Amniotic stem cell (primary cell): ENCODE measurements at places on chromosomes 1 and 21.

- DNase-seq: no peak
Observed at GRCh38 chr1:244388961-244389360, 62.7 kb downstream of the ADSS2 start.

GRCh38 chr1:3456964-3457909 is 2.8 kb downstream of the ARHGEF16 start:
- DNase-seq: no peak

GRCh38 chr1:53957194-53957818 is 11.2 kb downstream of the LRRC42 start:
- no peak for DNase-seq

GRCh38 chr1:157069601-157070000 is 24.1 kb upstream of the ARHGEF11 start:
- DNase-seq: no peak

DNA sequence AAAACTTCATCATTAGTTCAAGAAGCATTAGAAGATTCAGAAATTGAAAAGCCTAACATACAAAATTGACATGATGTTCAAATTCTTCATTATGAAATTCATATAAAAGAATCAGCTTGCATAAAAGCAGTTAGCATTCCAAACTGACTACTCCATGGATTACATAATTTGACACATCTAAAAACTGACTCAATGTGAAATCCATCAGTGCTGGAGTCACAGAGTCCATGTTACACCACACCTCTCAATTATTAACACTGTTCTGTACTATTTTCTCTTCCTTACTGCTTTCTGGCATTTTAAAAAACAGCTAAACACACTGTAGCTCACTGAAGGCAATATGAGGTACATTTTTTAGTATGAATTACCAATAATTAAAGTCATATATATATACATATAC is 28.0 kb downstream of the ARHGAP29 start:
- DNase-seq: no peak

DNA sequence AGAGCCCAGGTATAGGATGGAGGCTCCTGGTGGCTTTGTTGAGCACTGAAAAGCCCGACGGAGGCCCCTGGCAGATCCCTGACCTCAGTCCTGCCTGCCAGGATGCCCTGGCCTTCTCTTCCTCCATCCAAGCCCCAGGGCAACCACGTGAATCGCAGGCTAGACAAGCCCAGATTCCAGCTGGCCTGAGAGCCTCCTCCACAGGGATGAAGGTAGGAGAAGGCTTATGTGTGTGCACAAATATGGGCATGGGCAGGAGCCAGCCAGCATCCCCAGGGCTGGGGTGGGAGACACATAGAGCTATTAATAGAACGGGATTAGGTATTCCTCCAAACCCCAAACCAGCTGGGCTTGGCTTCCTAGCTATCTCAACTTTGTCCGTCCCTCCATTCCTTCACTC is 4.0 kb upstream of the EXTL1 start:
- DNase-seq: no peak

DNA sequence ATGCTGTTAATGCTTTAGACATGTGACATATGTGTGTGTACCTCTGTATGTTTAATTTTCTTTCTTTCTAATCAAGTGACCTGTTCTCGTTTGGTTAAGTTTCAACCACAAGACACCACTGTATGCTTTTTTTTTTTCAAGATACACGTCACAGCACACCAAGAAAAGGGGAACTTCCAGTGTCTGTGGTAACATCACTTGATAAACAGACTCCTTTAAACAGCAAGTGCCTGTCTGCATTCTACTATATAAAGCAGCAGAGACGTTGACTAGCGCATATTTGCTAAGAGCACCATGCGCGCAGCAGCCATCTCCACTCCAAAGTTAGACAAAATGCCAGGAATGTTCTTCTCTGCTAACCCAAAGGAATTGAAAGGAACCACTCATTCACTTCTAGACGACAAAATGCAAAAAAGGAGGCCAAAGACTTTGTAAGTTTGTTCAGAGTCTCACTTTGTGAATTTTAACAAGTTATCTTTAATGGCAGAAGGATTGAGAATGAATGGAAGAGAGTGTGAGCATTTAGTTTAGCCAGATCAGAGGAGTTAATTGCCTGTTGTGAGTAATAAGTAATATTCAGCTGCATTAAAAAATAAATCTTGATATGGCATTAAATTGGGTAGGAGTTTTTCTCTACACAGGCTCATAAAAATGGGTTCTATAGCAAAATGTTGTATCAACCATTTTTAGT is at the start of gene RGS1:
TSS of gene RGS1 (plus strand) at position 275 of the 691 bp plus-strand sequence. CDS start at position 295, 20 bp downstream.
- no peak for DNase-seq

DNA sequence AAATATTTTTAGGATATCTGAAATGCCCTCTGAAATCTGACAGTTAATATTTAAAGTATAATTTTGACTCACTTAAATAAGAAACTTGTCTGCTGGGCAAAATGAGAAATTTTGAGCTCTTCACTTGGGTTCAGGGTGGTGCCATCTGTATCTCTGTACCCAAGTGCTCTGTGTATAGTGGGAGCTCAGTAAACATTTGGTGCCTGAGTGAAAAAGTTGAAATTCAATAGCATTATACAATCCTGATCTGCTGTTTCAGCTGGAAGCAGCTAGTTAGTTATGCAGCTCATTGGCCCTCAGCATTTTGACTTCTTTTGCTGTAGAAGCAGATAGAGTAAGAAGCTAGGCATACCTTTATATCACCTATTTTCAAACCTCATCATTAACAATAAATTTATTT is 73.3 kb downstream of the RPE65 start:
- DNase-seq: no peak

GRCh38 chr1:109570414-109570813 is 22.0 kb downstream of the GNAI3 start:
- DNase-seq: no peak

- no peak for DNase-seq
Observed at GRCh38 chr1:61641578-61642336, 83.2 kb downstream of the TM2D1 start.

- DNase-seq: no peak
Observed at GRCh38 chr1:19665496-19666465, 1.1 kb downstream of the HTR6 start.

- DNase-seq: no peak
Observed at GRCh38 chr1:230855886-230856285, 12.4 kb downstream of the C1orf198 start.

GRCh38 chr1:172494166-172494565 is 38.8 kb upstream of the SUCO start:
- DNase-seq: no peak

GRCh38 chr21:32599526-32599925 is 12.7 kb downstream of the CFAP298 start:
- no peak for DNase-seq

GRCh38 chr1:2097386-2098300 is 47.4 kb downstream of the PRKCZ start:
- DNase-seq: no peak

DNA sequence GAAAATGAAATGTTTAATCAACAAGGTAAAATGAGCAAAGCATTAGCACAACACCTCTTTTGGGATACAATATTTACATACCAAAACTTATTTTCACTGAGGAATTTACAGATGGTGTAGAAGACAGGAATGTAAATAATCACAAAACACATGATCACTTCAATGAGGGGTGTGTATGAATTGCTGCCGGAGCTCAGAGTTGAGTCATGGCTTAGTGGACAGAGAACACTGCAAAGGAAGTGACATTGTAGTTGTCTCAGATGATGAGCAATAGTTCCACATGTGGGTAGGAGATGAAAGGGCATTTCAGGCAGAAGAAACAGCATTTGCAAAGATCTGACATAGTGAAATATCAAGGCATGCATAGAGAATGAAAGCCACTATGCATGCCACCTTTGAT is 5.6 kb upstream of the KPRP start:
- DNase-seq: no peak

DNA sequence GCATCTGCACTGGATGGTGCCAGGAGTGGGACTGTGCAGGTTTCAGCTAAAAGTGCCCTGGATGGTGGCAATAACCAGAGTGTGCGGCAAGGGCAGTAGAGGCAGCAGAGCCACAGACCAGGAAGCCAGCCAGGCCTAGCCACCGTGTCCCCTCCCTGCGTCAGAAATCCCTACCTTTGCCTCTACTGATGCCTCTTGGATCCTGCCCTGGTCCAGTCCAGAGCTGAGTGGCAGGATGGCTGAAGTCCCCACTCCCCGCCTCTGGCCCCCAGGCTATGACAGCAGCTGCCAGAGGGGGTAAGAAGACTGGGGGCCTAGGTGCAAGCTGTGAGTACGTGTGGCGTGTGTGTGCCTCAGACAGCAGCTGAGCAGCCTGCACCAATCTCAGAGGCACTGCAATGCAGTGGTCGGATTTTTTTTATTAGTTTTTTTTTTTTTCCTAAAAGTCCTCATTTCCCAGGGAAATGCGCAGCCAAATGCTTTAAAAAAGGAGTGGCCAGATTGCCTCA is 51.9 kb downstream of the SYT2 start:
- DNase-seq: no peak
